AG04450 (cell line): ENCODE measurements at places on chromosomes 3 and 15.

- no peak for DNase-seq
Measured at GRCh38 chr3:8573342-8573926, 71.2 kb downstream of the SSUH2 start.

- no peak for DNase-seq
Measured at GRCh38 chr3:186254676-186255650, 107.1 kb downstream of the DGKG start.

- no peak for DNase-seq
Measured at GRCh38 chr3:164952966-164953365, 125.3 kb downstream of the SI start.

GRCh38 chr15:57158997-57159668 lies 217.2 kb upstream of the CGNL1 start:
- DNase-seq, result no peak

GRCh38 chr3:183116025-183116614 lies 16.8 kb upstream of the MCCC1 start:
- no peak for DNase-seq

DNA sequence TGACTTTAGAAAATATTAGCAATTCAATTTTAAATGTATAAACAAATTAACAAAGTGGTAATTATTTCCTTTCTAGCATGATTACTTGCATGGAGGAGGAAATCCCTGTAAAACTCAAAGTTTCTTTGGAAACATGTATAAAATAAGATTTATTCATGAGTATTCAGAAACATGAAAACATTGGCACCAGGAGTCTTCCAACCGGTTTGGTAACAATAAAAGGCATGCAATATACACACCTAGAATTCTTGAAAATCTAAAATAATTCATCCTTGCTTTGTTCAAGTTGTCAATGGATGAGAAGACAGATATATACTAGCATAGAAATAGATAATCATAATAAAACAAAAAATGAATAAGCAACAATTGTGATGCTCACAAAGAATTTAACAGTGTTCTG lies 76.4 kb downstream of the ZPLD1 start:
- DNase-seq, result no peak

DNA sequence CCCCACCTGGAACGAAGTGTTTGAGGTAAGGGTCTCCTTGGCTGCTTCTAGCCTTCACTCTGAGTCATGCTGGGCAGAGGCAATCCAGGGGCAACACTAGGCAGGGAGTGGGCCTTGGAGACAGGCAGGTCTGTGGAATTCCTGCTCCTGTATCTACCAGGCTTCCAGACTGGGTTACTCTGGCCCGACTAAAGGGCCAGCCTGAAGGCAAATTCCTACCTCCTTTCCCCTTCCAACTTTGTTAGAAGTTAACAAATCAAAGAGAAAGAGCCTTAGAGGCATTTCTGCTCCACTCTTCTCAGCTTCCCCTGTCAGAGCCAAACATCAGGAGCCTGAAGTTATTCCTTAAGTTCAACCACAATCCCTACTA lies 30.1 kb downstream of the ESYT3 start:
- no peak for DNase-seq

- DNase-seq, result peak; percentile 27
Measured at GRCh38 chr15:92665100-92665555, 9.6 kb upstream of the FAM174B start.

- no peak for DNase-seq
Measured at GRCh38 chr15:88431441-88431840, 35.7 kb downstream of the MRPL46 start.

DNA sequence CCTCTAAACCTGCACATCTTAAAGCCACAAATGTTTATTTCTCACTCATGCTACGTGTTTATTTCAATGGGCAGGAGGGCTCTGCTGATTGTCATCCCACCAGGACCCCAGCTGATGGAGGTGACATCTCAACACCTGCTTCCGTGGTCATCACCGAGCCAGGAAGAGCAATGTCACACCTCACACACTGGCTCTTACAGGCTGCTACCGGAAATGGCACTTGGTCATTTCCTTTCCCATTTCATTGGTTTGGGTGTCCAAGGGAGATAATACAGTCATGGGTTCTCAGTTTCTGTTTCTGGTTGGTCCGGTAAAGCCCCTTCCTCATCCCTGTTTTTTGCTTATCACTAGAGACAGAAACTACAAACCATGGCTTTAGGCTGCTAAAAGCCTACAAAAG lies 41.9 kb downstream of the ABHD2 start:
- no peak for DNase-seq

DNA sequence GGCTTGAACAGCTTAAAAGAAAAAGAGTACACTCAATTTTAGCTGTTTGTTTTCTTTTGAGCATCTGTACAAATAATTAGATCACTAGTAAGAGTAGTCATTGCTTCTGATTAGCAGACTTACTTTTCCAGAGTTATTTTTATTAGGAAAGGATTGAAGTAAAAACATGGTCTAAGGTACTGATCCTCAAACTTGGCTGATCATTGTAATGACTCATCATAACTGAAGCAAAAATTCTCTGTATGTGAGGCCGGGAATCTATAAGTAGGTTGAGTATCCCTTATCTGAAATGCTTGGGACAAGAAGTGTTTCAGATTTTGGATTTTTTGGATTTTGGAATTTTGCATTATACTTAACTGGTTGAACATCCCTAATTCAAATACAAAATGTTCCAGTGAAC lies 12.4 kb downstream of the NMD3 start:
- no peak for DNase-seq

DNA sequence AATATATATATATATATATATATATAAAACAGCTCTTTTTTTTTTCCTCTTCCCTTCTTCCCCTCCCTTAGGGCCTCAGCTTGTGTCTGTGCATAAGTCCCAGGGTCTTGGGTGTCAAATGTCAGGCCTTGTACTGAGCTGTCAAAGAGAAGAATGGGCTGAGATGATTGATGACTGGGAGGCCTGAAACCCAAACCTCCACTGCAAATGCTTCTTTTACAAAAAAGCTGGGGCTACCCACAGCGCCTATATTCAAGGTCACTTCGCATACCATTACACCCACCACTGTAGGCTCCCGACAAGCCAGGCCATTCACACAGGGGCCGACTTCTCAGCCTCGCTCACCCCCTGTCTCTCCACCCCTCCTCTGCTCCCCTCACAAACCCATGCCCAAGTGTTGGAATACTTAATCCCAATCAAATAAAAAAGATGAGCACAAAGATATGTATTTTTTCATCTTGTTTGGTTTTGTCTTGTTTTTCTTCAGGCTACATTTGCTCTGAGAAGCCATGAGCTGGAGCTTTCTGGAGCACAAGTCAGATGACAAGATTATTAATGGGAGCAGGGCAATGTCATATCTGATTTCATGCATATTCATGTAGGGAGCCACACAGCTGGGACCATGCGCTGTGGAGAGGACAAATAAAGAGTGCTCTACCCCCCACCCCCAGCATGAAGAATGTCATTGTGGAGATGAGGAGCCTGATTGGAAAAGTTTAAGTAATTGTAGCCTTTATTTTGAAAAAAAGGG lies 614.4 kb upstream of the NR2F2 start:
- DNase-seq, result no peak

DNA sequence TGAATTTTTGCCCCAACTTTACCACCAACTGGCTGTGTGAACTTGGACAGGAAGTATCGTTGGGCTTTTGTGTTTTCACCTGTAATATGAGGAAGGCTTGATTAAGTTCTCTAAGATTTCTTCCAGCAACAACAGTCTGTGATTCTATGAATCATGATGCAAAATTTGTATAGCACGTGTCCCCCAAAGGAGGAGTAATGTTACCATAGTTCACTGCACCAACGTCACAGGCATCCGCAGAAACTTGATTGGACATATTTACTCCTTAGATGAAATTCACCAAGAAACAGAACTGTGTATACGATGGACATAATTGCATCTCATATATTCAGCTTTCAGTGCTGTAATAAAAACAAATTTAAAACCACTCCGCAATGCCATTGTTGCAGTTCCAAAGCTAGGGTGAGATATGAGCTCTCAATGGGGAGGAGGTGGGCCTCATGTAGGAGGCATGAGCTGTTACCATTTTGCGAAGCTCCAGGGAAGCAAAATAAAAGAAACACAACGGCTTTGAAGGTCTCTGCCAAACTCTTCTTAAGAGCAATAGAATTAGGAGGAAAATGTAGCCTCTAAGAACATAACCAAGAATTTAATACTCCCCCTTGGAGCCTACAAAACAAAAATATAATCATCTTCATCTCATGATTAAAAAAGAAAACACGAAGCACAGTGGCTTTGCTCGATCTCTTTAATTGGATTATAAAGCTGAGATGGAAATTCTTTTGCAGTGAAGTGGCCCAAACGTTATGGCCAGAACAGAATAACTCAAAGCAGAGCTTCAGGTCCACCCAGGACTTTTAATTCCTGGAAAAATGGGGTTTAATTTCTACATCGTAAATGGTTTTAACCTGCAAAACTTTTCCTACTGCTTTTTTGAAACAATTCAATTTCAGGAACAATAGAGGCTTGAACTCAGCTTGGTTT lies 80.7 kb downstream of the CHST2 start:
- DNase-seq, result no peak

- no peak for DNase-seq
Measured at GRCh38 chr3:119609301-119609700, 11.6 kb downstream of the PLA1A start.

GRCh38 chr3:38021196-38021595 lies 8.2 kb downstream of the PLCD1 start:
- DNase-seq, result no peak

- DNase-seq, result no peak
Measured at GRCh38 chr3:149967086-149967685, 3.5 kb downstream of the PFN2 start.

- DNase-seq, result no peak
Measured at GRCh38 chr3:178567611-178568010, 31.4 kb downstream of the KCNMB2 start.

DNA sequence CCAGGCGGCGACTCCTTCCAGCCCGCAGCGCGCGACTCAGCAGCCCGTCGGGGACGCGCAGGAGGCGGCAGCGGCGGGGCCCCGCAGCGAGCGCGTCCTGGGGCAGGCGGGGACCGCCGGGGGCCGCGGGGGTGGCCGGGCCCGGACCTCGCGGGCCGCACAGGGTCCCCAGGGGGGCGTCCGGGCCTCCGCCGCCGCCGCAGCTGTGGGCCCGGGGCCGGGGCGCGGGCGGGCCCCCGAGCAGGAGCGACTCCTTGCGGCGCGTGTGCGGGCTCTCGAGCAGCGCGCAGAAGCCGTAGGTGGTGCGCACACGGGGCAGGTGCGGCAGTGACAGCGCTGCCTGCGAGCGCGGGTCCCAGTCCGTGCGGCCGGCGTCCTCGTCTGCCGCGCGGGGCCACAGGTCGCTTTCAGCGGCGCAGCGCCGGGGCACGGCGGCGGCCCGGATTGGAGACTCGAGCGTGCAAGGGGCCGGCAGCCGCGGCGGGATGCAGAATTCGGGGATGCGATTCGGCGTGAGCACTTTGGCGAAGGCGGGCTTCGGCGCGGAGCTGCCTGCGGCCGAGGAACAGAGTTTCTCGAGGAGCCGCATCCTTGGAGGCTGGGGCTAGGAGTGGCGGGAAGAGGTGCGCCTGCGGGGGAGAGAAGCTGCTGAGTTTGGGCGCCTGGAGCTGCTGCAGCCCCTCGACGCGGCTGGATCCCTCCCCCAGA lies 535 bp downstream of the C2CD4B start:
- DNase-seq, result no peak

DNA sequence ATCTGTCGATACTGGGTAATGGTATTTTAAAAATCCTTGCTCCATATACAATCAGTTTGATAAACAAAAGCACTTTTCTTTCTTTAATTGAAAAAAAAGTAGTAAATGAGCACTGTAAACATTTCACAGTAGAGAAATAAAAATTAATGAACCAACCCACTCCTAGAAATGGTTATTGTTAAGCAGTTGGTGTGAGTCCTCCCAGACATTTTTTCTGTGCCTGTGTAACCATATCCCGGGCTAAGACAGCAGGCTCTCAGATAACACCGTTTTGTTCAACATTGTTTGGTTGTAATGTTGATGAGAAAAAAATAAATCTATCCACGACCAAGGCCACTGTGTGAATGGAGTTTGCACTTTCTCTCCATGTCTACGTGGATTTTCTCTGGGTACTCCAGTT lies 42.6 kb downstream of the PXK start:
- no peak for DNase-seq

GRCh38 chr3:33537133-33537532 lies 96.9 kb upstream of the UBP1 start:
- no peak for DNase-seq

DNA sequence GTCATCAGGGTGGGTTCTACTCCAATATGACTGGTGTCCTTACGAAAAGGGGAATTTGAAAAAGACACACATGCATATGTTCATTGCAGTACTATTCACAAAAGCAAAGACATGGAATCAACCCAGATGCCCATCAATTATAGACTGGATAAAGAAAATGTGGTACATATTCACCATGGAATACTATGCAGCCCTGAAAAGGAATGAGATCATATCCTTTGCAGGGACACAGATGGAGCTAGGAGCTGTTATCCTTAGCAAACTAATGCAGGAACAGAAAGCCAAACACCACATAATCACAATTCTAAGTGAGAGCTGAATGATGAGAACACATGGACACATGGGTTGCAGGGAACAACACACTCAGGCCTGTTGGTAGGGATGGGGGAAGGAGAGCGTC lies 24.8 kb upstream of the TICRR start:
- no peak for DNase-seq

GRCh38 chr15:78131295-78132061 lies at the start of gene CIB2:
Gene CIB2 (minus strand): TSS chr15:78131445. CDS start chr15:78131215, 230 bp downstream.
- peak; percentile 7 for DNase-seq

- DNase-seq, result no peak
Measured at GRCh38 chr3:68220832-68221231, 566.4 kb upstream of the SUCLG2 start.

- peak; percentile 66 for DNase-seq
Measured at GRCh38 chr3:149638228-149639092, 19.4 kb downstream of the WWTR1 start.

DNA sequence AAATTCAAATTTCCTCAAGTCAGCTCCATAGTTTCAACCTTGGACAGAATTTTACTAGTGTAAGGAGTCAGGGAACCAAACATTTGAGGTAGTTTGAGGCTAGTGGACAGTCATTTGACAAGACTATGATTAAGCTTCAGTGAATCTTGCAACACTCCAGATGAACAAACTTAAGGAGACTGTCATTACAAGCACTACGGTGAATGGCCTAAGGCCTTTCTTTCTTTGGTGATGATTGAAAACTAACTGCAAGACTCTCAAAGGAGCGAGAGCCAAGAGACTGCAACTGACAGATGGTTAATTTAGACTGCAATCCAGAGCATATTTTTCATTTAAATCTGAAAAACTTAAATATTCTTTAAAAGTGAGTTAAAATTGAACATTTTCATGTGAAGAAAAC lies 272.3 kb upstream of the NECTIN3 start:
- DNase-seq, result no peak

DNA sequence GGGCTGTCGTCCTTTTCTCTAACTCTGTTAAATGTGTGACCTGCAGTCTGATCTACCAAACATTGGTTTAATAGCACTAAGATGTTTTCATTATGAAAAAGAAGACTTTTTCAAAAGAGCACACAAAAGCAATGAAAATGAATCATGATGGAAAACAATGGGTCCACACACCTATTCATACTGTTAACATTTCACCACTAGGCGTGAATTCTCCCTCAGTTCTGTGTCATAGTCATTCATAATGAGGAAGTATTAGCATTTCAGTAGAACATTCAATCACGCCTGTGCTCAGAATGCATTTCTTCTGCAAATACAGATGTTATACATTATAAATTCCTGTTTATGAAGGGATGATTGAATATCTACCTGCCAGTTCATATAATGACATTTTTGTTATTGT lies 35.9 kb downstream of the EIF4E3 start:
- DNase-seq, result no peak
